Right kidney (tissue), 9 donors: ENCODE measurements at places on chromosomes 6 and 20.

DNA sequence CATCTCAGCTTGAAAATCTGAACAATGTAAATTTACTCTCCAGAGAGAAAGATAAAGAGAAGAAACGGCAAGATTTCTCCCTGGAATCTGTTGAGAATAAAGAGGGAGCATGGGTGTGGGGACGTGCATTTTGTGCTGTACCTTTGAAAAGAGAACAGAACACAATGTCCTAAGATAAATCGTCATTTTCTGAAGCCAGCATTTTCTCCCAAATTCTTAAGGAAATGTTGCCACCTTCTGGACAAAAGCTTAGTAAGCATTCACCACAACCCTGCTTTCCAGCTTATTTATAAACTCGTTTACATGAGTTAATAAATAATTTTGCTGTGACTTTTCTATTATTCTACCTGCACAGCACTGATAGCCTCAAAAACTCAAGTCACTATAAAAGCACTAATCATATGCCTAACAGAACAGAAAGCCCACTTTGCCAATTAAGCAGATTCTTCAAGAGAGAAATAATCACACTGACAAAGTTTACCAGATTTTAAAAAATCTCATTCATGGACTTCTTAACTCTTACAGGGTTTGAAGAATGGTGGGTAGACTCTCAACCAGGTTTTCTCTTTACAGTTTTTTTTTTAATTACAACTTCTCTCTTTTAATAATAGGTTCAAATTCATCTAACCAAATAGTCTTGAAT is 155.8 kb downstream of the MBOAT1 start:
- peak; percentile 21 for DNase-seq

DNA sequence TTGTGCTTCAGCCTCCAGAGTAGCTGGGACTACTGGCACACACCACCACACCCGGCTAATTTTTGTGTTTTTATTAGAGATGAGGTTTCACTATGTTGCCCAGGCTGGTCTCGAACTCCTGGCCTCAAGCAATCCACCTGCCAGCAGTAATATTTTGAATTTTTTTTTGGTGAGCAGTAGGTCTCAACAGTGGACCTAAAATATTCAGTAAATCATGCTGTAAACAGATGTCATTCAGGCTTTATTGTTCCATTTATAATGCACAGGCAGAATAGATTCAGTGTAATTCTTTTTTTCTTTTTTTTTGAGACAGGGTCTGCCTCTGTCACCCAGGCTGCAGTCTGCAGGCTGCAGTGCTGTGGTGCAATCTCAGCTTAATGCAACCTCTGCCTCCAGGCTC is 69.7 kb downstream of the NCOA3 start:
- no peak for DNase-seq

DNA sequence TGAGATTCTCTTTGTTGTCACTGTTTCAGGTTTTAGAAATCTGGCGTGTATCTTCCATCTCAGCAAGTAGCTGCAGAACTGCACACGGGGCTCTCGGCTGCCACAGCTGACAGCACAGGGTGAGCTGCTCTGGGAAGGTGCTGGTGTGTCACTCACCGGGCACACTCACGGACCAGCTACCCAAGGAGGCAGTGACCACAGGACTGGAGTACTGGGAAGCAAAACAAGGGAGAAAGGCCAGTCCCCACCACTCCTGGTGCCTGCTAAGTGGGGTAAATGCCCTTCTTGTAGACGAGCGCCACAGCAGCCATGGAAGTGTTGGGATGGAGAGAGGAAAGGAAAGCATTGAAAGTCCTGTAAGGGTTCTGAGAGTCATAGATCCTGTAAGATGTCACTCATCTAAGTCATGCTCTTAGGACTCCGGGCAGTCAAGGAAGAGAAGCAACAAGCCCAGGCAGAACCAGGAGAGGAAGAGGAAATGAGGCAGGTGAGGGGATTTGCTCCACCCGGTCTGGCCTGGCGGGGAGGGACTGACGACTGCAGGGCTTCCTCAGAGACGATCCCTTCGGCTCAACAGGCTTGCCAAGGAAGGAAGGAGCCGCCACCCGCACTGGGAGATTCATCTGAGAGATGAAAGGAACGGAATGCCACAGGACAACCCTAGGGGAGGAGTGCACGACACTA is 48.1 kb downstream of the PRDM1 start:
- no peak for DNase-seq

GRCh38 chr6:106609699-106610098 is 19.6 kb downstream of the RTN4IP1 start:
- no peak for DNase-seq

- no peak for DNase-seq
Observed at GRCh38 chr6:141956046-141956761, 176.5 kb upstream of the GJE1 start.

DNA sequence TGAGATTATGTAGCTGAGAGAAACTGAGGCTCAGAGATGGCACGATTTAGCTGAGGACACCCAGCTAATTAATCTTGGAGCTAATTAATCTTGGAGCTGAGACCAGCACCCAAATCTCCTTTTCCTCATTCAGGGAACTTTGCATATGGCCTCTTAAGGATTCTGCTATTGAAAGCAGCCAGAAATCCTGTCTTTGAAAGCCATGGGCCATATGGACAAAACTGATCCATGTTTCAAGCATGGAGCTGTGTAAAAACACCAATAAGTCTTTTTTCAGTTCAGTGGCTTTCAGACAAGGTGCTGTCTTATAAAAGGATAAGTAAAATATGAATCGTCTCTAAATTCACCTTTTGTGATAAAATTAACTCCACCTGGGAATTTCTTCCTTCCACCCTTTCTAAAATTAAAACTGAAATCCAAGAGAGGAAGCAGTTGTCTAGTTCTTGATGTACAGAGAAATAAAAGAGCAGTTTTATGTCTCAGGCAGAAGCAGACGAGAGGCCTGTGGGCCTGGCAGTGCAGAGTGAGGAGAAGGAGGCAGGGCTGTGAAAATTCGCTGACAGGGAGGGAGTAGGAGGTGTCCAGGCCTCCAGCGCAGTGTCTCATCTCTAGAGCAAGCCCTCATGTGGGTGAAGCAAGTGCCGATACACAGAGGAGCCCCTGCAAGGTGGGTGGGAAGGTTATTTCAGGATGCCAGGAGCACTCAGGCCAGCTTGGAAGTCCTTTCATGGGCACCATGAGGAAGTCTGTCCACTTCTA is 266.9 kb downstream of the UST start:
- DNase-seq = no peak

DNA sequence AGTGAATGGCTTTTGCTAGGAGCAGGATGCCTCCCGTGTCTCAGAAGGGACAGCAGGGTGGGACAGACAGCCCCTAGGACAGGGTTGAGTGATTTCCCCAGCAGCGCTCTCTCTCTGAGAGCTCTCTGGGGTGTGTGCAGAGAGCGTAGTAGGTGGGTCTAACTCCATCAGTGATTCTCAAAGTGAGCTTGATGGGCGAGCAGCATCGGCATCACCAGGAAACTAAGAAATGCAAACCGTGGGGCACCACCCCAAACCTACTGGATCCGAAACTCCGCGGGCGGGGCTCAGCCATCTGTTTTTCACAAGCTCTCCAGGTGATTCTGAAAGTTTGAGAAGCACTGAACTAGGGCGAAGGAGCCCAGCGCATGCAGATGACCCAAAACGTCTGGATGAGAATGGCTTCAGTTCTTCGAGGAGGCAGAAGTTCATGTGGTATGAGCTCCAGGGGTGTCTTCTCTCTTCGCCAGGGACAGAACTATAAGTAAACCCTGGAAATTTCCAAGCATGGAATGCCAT is 119.6 kb upstream of the RNF24 start:
- DNase-seq = no peak

DNA sequence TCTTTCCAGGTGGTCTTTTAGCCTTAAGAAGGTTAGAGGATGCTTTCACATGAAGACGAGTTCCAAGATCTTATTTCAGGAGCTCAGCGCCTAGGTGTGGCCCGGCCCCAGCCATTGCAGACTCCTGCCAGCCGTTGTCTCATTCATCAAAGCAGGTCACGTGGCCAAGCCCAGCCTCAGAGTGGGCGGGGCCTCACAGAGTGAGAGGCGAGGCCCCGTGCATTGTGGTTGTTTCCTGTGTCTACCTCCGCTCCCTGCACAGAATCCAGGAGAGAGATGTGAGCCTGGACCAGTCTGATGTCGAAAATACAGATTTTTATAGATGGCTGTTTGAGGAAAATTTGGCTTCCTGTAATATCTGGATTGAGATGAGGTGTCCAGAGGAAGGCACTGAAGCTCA is 49.2 kb upstream of the CST5 start:
- DNase-seq = no peak

GRCh38 chr6:39178804-39179203 is 50.5 kb downstream of the KCNK5 start:
- DNase-seq = no peak

DNA sequence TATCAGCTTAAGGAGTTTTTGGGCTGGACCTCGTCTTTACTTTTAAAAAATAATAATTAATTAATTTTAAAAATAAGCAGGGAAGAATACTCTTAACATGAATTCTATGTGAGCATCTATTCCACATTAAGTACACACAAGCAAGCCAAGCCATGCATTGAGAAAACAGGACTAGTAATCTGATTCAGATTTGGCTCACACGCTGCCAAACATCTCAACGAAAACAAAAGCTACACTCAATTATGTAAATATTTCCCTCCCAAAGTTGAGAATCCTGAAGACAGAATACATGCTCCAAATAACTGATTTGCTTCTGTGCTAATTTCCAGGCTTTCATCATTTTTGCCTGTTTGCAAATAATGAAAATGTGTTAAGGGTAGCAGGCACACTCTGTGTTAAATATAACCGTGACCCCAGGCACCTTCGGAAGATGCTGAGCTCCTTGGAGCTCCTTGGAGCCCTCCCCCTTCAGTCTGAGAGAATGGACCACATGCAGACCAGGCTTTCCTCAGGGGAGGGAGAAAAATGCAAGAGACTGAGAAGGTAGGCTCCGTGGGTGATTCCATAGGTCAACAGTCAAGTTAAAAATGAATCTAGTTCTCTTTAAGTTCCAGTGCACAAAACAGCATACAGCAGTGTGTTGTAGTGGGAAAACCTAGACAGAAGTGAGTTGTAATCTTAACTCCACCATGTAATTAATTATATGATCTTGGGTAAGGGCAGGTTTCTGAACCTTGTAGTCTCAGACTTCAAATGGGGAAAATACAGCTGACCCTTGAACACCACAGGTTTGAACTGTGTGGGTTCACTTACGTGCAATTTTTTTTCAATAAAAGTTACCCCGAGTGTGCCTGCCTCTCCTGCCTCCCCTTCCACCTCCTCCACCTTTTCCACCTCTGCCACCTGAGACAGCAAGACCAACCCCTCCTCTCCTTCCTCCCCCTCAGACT is 161.3 kb upstream of the RREB1 start:
- DNase-seq = no peak

- DNase-seq = peak; percentile 69
Observed at GRCh38 chr20:14336686-14337085, 726 bp downstream of the FLRT3 start.

DNA sequence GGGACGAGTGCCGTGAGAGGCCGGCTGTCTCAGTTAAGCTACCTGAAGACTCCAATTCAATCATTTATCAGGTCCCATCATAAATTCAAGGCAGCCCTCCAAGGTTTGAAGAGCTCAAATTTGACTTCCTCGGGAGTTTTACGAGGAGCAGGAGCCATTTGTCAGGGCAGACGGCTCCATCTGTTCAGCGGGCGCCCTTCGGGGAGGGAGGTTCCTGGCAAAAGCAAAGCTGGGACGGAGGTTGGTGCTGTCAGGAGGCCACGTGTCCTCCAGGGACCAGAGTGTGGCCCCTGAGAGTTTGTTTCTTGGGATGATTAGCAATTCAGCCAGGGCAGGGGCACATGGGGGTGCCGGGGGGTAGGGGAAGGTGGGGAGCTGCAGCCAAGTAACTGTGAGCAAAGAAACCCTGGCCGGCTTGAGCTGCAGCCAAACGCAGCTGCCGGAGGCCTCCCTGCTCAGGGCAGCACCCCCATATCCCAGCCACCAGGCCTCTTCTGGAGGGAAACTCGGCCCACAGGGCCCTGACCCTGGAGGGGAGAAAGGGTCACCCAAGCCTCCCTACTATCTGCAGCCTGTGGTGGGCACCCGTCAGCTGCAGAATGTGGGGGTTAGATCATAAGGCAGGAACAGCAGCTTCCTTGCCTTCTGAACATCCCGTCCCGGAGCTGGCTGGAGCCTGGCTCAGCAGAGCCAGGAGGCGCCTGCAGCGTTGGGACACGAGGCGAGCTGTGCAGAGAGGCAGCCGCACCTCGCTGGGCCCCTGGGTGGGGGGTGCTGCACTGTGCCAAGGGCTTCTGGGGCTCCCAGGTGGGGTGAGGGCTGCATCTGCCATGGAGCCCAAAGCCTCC is 63.6 kb upstream of the GATA5 start:
- DNase-seq = no peak

- no peak for DNase-seq
Observed at GRCh38 chr20:25470045-25470444, 62.6 kb downstream of the GINS1 start.

DNA sequence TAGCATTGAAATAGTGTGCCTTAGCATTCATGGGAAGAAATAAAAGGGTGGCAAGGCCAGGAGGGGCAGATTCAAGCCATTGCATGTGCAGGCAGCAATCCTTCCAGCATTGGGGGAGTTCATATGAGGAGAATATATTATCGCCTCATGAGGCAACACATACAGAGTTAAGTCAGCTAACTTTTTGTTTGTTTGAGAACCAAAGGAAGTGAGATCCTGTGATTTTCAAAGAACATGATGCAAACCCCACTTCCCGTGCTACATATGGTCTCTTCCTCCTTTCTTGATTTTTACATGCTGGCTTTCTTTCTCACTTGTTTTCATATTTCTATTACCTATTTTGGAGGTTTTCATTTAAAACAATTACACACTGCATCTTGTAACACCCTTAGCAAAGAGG is 579.7 kb upstream of the ARID1B start:
- DNase-seq = no peak

- no peak for DNase-seq
Observed at GRCh38 chr6:149895833-149896271, 2.1 kb downstream of the RAET1E start.

GRCh38 chr6:140879946-140880345 is 1252.8 kb upstream of the GJE1 start:
- no peak for DNase-seq

DNA sequence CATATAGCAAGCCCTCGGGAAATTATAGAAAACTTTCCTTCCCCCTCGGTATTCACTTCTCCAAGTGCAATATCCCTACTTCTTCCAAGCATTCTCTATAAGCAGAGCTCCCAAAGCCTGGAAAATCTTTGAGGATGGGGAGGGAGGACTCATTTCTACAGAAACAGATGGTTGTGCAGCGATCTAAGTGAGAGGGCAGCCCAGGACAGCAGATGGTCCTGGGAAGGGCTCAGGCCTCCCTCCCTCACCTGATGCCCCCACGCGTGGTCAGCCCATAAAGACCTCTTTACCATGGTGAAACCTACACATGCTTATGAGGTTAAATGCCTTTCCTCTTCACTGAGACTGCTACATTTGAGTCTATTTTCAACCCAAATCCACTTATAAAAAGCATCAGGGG is 319.6 kb upstream of the QKI start:
- no peak for DNase-seq
